Upper lobe of left lung (tissue), 6 donors: ENCODE measurements at places on chromosomes 1 and 21.

- peak; percentile 85 for DNase-seq
These were observed 797 bp downstream of the WDR47 start for GRCh38 chr1:109040989-109041620.

- DNase-seq, result no peak
These were observed 4.5 kb upstream of the NHLH1 start for GRCh38 chr1:160362168-160362957.

- no peak for DNase-seq
These were observed 37.9 kb upstream of the EEIG2 start for GRCh38 chr1:108521990-108522393.

GRCh38 chr1:60857851-60858250 lies 224.5 kb upstream of the NFIA start:
- no peak for DNase-seq

- DNase-seq, result no peak
These were observed 743 bp downstream of the CD52 start for GRCh38 chr1:26318338-26319064.

- no peak for DNase-seq
These were observed 7.5 kb upstream of the LEPR start for GRCh38 chr1:65412984-65413375.

DNA sequence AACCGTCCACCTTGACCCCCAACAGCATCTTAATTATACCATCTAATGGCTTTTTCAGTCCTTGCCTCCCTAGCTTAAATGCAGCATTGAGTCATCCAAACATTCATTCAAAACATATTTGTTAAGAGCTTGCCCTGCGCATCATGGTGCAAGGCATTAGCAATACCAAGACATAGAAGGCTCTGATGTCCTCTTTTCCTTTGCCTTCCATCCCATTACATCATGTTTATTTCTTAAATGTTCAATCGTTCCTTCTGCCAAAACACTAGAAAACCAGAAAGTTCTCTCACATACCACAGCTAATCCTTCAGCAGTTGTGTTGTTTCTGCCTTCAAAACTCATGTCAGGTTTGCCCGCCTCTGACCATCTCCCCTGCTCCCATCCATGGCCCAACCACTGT lies 29.8 kb upstream of the VTCN1 start:
- no peak for DNase-seq

- DNase-seq, result no peak
These were observed 6.9 kb upstream of the IL22RA1 start for GRCh38 chr1:24149866-24150233.

GRCh38 chr1:234217316-234217840 lies 155.9 kb upstream of the COA6 start:
- DNase-seq, result no peak

DNA sequence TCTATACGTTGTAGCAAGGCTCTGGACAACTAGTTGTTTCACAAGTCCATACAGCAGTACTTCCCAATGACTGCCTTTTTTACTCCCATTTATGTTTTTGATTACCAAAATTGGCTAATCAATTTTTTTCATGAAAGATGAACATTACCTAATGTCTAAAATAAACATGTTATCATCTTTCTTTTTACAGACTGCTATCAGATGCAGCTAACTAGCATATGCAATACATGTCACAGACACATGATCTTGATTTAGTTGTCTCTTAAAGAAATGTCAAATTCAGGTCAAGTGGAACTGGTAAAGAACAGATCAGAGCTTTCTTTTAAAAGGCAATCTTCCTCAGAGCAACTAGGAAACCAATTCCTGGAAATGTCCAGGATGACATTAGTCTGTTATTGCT lies 630 bp upstream of the DBT start:
- DNase-seq, result no peak

DNA sequence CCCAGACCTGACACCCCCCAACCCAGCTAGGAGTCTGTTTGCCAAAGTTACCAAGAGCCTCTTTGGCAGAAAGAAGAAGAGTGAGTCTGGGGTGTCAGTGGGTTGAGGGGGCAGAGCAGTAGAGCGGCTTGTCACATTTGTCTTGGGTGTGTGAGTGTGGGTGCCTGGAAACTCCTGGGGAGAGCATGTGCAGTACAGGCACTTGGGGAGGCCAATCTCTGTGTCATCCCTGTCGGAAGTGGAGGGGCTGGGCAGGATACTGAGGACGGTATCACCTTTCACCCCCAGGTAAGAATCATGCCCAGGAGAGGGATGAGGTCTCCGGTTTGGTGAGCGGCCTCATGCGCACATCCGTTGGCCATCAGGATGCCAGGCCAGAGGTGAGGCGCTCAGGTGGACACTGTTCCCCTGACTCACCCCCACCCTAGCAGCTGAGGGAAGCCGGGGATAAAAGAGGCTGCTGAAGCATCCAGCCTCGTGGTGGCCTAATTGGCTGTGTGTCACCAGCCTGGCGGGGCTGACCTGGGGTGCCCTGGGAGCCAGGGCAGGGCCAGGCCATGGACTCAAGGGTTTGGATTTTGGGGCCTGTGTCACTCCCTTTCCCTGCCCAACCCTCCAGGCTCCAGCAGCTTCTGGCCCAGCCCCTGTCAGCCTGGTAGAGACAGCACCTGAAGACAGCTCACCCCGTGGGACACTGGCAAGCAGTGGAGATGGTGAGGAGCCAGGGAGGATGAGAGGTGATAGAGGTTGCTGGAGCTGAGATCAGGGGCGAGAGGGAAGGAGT lies 3.3 kb downstream of the PLK3 start:
- no peak for DNase-seq

DNA sequence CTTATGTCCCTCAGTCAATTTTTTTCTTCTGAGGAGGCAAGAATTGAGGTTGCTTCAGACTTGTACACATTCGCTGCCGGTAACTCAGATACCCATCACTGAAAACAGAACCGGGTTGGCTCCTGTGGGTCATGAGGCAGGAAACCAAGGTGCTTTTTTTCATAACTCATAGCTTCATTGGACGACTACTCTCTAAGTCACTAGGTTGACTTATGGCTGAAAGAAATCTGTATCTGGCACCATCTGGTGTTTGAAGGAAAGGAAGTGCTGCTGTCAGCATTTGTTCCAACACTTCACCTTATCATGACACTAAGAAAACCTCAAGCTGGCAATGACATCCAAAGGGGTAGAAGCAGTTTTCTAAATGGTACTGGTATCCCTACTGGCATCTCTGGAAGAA lies 82.3 kb downstream of the TBX19 start:
- DNase-seq, result no peak
